ENCODE measurements at places on chromosomes 16 and 17.
A peak's percentile ranks its signal among the peaks of the same experiment; 100 is the strongest.

- DNase-seq = no peak
Observed at GRCh38 chr17:73237714-73238113, 24.0 kb downstream of the CPSF4L start.

DNA sequence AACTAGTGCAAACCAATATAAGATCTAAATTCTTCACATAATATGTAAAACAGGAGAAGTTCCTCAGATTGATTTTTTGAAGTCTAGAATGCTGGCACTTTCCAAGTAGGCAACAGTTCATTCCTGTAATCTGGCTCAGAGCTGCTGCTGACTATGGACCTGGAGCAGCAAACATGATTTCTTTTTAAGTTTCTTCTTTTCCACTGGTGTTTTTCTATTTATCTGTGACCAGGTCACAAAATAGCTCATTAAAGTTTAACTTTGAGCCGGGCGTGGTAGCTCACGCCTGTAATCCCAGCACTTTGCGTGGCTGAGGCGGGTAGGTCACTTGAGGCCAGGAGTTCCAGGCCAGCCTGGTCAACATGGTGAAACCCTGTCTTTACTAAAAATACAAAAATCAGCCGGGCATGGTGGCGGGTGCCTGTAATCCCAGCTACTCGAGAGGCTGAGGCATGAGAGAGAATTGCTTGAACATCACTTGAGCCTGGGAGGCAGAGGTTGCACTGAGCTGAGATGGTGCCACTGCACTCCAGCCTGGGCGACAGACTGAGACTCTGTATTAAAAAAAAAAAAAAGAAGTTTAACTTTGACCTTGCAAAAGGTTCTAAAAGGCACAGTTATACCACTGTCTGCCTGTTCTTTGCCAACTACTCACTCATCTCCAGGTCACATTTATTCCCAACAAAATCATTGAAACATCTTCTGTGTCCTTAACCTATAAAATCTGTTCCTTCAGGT is 29.4 kb upstream of the SLC13A2 start:
- DNase-seq = no peak

DNA sequence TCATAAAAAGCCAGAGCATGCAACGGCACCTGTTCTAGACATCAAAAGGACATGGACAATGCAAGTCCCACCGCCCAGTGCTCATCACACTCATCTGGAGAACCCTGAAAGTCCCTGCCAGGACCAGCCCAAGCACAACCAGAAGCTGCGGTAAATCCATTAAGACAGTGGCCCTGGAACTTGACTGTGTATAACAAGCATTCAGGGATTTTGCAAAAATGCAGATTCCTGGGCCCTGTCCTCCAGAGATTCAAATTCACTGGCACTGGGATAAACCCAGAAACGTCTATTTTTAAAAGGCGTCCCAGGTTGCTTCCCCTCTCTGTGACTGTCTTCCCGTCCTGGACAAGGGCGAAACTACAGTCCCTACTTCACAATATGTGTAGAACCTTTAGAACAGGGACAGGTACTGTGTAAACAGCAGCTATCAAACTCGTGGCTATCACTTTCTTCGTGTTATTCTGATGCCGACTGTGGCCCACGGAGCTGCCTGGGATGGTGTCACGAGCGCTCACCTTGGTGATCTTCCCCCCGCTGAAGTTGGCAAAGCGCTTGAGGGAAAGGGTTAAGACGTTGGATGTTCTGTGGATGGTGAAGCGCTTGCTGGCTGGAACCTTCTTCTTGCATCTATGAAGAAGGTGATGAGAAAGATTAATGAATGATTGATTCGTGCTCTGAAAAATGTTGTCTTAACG is 22.3 kb downstream of the USP36 start:
- no peak for DNase-seq

DNA sequence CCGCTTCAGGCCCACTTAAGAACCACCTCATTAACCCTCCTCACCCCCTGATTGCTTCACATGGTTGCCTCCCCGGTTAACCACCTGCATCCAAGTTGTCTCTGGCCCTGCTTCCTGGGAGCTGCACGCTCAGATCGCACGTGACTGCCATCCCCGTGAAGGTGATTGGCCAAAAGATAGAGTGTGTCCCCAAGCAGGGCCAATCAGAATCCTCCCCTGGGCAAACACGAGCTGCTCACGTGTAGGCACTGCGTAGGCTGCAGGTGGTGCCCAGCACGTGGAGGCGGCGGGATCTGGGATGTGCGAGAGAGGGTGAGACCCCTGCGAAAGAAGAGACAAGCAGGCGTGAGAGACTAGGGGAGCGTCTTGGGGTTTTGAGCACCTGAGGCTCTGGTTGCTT is 111.8 kb upstream of the CRHR1 start:
- DNase-seq = no peak

- DNase-seq = peak; percentile 84
Observed at GRCh38 chr16:24609740-24610415, 70.5 kb downstream of the RBBP6 start.

DNA sequence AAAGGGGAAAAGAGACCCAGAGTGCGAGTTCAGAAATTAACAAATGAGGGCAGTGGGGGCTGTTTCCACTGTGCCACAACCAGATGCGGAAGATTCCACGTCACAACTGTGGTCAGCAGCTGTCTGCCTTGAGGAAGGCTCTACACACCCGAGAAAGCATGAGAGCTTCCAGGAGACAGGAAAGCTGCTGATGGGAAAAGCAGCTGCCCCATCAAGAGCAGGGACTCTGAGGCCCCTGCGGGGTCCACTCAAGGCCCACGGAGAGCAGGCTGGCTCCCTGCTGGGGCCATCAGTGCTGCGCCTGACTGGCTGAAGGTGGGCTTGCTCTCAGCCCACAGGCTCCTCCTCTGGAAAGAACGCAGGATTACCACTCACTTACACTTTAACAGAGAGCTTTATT is 14.8 kb upstream of the TRAP1 start:
- no peak for DNase-seq
